Activated T-helper 1 cell treated with Interleukin-2 at 50 U/mL for 16 hours (primary cell): ENCODE measurements at places on chromosomes 16 and 17.

DNA sequence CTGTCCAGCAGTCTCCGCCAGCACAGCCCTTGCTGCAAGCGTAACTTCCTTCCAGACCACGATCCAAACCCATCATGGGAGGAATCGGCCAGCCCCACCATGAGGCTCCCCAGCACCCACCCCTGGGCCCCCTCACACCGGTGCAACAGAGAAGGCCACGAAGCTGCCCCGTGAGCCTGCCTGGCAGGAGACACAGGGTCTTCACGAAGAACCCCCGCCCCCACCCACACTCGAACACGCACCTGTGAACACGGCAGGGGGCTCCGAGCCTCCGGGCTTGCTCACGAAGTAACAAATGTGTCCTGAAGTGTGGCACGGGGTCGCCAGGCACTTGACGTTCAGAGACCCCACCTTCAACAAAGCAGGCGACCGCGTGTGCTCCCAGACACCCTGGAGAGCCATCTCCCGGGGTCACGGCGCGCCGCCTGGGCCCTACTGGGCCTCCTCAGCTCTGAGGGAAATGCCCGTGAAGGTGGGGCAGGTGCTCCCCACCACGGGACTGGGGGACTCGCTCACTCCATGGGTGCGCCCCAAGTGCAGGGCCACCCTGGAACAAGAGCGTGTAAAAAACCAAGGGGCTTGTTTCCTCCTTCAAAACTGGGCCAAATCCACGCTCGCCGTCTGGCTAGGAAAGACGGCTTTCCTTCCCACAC, 7.6 kb downstream of the HAGH start:
- no peak for DNase-seq

DNA sequence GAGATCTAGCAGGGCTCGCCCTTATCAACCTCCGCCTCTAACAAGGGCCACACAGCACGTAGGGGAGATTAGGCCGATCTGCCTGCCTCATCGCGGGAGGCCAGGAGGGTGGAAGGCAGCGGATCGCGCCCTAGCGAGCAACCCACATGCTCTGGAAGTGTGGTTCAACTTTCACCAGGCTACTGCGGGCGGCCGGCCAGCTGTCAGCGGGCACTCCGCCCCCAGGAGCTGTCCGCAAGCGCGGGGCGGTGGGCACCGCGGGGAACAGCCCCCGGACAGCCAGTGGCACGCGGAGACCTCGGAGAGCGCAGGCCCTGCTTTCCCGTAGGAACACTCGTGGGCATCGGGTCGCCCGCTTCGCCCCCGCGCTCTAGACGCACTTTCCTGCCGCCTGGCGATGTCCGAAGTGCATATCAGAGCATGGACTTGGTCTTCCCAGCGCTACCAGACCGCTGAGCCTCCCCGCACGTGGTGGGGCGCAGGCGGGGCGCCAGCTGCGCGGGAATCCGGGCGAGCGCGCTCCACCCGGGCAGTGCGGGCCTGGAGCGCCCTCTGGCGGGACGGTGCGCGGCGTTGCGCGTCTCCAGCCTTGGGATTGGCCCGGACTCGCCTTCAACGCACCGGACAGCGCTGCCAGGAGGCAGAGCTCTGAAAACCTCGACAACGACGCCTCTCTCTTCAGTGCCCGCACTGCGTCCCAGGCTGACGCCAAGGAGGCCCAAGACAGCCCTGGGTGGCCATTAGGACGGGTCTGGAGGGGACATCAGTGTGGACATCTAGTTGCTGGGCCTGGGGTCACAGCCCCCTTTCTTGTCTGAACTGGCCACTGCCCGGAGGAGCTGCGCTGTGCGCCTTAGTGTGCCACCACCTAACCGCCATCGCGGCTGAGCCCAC, 3.6 kb upstream of the ZNHIT3 start:
- DNase-seq = peak; percentile 62

DNA sequence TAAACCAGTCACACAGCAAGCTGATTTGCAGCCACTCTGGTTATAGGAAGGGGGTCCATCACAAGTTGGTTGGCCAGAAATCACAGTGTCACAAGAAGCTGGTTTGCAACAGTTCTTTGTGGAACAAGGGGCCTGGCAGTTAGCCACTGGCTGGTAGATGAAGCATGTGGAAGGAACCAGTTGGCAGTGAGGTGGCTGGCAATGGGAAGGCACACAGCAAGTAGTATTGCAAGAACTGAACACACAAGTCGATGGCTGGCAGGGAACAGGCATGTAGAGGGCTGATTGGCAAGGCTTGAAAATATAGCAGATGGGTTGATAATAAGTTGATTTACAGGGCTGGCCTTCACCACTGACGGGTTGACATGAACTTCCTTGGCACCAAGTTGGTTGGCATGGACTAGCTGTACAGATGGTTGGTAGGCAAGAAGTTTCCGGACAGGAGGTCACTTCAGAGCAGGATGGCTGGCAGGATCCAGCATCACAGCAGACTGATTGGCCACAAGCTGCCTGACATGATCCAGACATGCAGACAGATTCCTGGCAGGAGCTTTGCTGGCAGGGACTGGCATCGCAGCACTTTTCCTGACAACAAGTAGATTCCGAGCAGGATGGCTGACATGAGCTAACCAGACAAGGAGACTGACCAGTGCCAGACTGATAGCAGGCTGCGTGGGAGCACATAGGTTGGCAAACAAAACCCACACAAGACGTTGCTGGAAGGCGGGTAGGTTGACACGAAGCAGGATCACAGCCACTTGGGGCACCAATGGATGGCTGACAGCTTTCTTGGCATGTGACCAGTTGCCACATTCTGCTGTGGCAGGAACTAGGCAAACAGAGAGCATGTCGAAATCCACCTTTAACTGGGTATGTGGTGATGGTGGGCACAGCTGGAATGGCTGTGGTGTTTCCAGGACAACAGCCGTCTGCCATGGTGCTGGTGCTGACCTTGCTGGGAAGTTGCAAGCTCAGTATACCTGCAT, at the start of gene KRTAP29-1:
Gene KRTAP29-1 (minus strand): TSS at position 936 of the 986 bp plus-strand sequence. CDS start 0 bp downstream, at position 936.
- DNase-seq = no peak

- no peak for DNase-seq
Observed at GRCh38 chr17:1019451-1019850, 22.5 kb downstream of the TIMM22 start.

DNA sequence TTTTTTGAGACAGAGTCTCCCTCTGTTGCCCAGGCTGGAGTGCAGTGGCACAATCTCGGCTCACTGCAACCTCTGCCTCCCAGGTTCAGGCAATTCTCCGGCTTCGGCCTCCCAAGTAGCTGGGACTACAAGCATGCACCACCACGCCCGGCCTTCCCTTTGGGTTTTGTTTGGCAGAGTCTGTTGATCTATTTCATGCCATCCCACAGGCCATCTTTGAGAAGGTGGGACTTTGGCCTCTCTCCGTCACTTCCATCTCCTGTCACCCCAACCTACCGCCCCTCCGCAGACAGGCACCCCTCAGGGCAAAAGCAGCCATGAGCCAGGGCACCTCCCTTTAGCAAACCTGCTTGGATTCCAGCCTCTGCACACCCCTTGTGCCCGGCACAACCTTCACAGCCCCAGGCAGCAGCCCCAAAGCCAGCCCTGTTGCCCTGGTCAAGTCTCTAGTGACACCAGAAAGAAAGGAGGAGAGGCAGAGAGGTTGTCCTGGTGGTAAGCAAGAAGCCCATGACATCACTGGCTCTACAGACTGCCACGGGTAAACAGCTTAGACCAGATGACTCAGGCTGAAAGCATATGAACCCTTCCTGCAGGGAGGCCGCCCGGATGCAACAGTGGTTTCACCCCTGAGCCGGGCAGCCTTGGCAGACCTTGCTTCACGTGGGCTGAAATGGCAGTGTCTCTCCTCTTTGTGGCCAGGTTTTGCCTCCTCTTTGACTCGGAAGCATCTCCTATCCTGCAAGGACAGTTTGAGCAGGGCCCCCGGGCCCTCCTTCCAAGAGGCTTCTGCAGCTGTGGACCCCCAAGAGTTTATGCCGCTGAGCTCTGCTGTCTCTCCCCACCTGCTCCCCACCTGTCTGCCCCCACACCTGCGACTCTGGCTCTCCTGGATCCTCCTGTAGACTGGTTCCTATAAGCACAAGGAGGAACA, 8.1 kb upstream of the TIMP2 start:
- peak; percentile 31 for DNase-seq

DNA sequence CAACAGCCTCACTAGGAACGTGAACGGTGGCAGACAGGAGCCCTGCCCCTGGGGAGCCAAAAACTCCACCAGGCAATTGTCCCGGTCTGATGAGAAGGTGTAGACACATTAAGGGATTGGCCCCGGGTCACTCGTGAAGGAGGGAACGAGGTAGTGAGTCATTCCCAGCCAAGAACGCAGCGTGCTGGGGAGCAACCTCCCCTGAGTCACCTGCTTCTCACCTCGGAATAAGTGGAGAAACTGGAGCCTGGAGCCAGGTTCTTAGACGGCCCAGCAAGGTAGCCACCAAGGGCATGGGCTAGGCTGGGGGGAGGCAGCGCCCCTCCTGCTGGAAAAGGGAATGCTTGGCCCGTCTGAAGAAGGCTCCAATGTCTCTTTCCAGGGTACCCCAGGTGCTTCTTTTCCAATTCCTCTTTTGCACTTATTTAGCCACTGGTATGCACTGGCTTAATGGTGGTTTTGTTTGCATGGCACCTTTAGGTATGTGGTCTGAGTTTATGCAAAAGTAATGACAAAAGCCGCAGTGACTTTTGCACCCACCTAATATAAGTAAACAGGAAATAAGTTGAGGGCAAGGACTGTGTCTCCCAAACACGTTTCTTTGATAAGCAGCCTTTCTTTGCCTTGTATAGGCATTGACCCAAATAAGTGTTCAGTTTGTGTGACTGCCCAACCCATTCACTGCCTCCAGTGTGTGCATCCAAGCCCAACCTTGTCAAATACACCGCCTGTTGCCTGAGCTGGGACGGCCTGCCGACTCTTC, 1.8 kb upstream of the HELZ start:
- no peak for DNase-seq

DNA sequence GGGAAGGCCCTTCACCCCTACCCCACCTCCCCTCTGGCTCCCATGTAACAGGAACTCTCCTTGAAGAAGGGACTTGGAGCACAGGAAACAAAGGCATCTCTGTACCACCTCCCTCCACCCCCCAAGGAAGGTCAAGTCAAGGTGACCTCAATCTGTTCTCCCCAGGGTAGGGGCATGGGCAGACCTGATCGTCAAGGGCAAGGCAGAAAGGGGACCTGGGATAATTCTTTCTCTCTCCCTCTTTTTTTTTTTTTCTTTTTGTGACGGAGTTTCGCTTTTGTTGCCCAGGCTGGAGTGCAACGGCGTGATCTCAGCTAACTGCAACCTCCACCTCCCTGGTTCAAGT, 4.3 kb upstream of the STAT5A start:
- no peak for DNase-seq

DNA sequence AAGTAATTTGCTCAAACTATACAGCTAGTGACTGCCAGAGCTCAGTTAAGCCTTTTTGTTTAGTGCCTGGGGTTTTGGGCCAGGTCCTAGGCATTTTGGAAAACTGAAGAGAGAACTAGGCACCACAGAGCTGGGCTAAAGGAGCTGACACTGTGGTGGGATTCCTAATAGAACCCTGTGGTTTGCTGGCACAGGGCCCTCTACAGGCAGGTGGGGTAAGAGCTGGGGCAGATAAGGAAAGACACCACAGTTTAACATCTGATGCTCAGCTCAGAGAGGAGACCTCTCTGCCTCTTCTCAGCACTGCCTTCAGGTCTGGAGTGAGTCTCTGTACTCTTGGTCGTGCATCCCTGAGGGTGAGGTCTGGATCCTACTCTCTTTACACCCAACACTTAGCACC, 121.2 kb downstream of the SNX11 start:
- no peak for DNase-seq

DNA sequence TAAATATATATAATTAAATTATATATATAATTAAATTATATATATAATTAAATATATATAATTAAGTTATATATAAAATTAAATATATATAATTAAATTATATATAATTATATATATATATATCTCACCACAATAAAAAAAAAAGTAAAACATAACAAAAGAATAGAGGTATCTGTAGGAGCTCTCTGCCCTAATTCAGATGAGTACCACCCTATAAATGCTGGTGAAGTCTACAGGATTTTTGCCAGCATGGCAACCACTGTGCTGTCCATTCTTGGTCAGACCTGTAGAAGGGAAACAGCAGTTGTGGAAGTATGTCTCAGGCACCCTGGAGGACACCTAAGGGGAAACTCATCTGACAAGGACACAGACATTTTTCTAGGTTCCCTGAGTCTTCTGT, 259.7 kb downstream of the PRKCA start:
- DNase-seq = no peak

GRCh38 chr17:3043737-3044365, 19.6 kb downstream of the OR1D5 start:
- DNase-seq = no peak

DNA sequence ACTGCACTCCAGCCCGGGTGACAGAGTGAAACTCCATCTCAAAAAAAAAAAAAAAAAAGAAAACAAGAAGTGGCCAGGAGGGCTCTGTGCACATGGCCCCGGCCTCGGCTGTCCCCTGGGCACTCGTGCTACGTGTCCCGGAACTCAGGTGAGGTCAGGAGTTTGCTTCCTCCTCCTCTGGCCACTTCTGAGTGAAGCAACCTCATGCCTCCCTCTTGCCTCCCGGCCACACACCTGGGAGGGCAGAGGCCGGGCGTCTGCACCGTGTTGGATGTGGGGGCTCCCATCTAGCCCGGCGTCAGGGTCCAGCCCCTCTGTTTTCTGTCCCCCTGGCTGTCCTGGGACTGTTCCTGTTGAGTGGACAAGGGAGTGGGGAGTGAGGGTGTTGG, 22.2 kb downstream of the ASPSCR1 start:
- DNase-seq = no peak

GRCh38 chr17:78853926-78854394, 13.3 kb upstream of the USP36 start:
- DNase-seq = no peak

- DNase-seq = no peak
Observed at GRCh38 chr16:4522051-4522581, 16.5 kb downstream of the CDIP1 start.

DNA sequence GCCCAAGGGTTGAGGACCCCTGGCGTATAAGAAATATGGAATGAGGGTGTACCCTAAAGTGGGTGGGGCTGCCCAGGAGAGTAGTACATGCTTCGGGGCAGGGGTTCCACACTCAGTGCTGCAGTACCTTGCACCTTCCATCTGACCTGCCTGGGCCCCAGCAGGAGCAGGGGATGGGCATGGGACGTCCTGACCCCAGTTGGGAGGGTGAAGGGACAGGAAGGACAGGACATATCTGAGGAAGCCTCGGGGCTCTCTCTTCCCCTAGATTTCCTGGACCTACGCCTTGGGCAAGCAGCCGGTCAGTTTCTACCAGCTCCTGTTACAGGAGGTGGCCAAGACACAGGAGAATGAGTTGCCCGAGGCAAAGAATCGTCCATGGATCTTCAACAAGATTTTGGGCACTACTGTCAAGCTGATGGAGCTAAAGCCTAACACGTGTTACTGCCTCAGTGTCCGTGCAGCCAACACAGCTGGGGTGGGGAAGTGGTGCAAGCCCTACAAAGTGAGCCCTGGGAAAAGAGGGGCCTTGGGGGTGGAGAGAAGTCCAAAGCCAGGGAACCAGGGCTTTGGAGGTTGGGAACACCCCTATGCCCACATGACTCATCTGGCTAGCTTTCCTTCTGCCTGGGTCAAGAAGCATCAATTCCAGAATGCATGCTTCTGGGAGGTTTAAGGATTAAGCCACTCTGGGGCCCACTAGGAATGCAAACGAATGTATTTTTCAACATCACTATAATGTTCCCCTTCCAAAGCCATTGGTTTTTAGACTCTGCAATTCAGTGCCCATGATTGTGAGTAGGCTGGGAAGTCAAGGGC, 7.9 kb downstream of the FNDC8 start:
- DNase-seq = no peak

- DNase-seq = no peak
Observed at GRCh38 chr17:30234964-30235363, 533 bp downstream of the SLC6A4 start.
